CD4-positive, alpha-beta T cell treated with Interleukin-12 subunit alpha and Interleukin-12 subunit beta, for 1 hour (primary cell): ENCODE measurements at places on chromosomes 6 and 20.

GRCh38 chr20:59526242-59527225 lies 77.8 kb upstream of the PHACTR3 start:
- no peak for DNase-seq

- DNase-seq, result no peak
Observed at GRCh38 chr20:54347166-54347833, 128.1 kb upstream of the DOK5 start.

DNA sequence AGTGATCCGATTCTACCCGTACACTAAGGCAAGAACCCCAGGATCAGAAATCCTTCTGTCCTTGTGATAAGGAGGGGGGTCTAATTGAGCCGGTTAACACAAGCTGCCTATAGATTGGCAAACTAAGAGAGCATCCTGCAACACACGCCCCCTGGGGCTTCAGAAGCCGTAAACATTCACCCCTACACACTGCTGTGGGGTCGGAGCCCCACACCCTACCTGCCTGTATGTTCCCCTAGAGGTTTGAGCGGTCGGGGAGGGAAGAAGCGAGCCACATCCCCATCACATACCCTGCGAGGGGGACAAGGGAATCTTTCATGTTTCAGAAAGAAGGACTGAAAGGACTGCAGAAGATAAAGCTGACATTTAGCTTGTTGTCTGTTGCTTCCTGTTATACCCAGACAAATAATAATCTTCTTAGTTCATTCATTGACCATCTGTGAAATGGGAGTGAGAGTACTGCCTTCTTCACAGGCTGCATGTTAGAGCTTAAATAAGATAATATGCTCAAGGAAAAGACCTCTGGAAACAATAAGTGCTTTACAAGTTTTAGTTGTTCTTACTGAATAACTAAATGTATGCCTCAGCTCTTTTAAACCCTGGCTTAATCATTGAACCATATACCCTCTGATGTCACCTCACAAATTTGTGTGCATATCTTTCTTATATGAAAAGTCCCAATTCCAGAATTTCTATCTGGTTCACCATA lies 74.2 kb upstream of the RNF217 start:
- DNase-seq, result no peak

- no peak for DNase-seq
Observed at GRCh38 chr6:107443608-107444267, 15.6 kb downstream of the PDSS2 start.
